Gastroesophageal sphincter (tissue), 4 donors: ENCODE measurements at places on chromosomes 1 and 21.

- peak within 1 kb of the TSS; percentile 63 for H3K4me3 ChIP-seq
- peak; percentile 78 for ATAC-seq
- H3K4me1 ChIP-seq: peaks cover 52% of the 10 kb centered on the region
- H3K36me3 ChIP-seq: no peaks in the 10 kb centered on the region
Measured at GRCh38 chr1:78619803-78620579, at the start of gene IFI44L. IFI44L (plus strand) TSS chr1:78620448; CDS start chr1:78627916, 7,468 bp downstream.

GRCh38 chr1:167554028-167554779 lies 642 bp upstream of the CREG1 start:
- peak overlapping the region; percentile 91 for H3K4me3 ChIP-seq
- ATAC-seq: no peak
- no peaks in the 10 kb centered on the region for H3K27me3 ChIP-seq
- peak overlapping the region; percentile 57 for H3K27ac ChIP-seq

DNA sequence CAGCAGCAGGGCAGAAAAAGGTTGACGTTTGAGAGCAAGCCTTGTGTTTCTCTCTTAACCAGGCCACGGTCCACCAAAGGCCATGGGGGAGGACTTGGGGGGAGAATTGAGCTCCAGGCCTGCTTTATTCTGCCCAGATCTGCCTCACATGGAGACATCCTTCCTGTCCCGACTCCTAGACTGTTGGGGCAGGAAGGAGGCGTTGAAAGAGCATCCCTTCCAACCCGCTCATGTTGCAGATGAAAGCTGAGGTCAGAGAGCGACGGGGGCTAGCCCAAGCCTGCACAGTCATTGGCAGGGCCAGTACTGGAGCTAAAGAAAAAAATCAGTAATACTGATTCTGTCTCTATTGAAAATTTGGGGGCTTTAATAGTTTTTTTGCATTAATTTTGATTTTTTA lies 46.6 kb downstream of the MYOM3 start:
- no peak overlapping the region for H3K4me3 ChIP-seq
- H3K36me3 ChIP-seq: no peaks in the 10 kb centered on the region
- no peak for ATAC-seq
- H3K27ac ChIP-seq: no peak overlapping the region
- no peaks in the 10 kb centered on the region for H3K27me3 ChIP-seq
- H3K4me1 ChIP-seq: no peaks in the 10 kb centered on the region

DNA sequence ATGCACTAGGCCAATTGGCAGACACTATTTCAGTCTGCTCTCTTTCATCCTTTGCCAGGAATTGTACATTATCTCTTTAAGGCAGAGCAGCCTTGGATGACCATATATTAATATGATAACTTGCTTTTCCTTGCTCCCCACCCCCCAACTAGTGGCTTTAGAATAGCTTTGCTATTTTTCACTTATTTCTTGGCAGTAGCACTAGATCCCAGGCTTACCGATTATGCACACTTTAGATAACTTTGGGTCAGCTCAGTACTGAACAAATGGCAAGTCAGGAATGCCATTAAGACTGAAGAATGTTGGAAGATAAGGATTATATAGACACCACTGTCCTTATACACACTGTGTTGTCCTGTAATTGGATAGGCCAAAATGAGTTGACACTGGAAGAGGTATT lies 146.4 kb downstream of the FGGY start:
- H3K4me1 ChIP-seq: peaks cover 17% of the 10 kb centered on the region
- H3K27me3 ChIP-seq: no peaks in the 10 kb centered on the region
- no peaks in the 10 kb centered on the region for H3K36me3 ChIP-seq

DNA sequence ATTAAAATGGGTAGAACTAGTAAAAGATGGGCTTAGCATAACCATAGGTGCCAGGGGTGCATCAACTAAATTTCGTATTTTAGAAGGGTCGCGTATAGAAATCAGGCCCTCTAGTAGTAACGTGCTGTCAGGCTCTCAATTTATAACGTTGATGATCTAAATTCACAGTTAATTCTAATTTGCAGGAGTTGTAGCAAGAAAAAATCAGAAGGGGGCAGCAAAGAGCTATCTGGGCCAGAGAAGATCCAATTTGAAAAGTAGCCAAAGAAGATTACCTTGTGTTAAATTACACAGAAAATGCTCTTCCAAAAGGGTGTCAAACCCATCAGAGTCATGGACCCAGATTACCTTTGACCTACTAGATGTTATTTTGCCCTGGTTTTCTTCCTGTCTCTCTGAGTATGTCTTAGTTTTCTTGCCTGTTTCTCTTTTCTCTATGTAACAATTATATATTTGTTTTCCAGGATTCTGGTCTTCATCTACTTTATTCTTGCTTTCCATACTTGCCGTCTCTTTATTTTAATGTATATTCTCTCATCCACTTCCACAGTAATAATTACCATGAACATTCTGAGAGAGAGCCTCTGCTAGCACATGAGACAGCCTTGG lies 1030.9 kb downstream of the AMY1C start:
- ATAC-seq: no peak
- H3K27me3 ChIP-seq: no peaks in the 10 kb centered on the region
- no peaks in the 10 kb centered on the region for H3K36me3 ChIP-seq
- no peak overlapping the region for H3K4me3 ChIP-seq
- no peak overlapping the region for H3K27ac ChIP-seq

DNA sequence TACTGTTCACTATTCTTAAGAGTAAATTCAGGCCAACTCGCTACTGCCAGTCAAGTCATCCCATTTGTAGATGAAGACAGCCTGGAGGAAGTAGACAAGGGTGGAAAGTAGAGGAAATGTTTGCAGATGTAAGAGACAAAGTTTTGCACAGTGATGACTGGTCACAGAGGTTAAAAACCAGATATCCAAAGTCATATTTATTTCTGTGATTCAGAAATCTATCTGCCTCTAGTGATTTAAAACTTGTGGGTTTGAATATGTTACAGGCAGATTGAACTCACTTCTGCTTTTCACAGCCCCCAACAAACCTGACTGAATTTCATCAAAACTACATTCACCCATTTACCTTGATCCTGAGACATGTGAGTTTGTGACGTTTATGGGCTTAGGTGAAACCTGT lies 484.7 kb upstream of the C1orf87 start:
- no peak overlapping the region for H3K4me3 ChIP-seq
- no peaks in the 10 kb centered on the region for H3K4me1 ChIP-seq
- no peaks in the 10 kb centered on the region for H3K36me3 ChIP-seq

GRCh38 chr1:11233208-11233607 lies 29.1 kb downstream of the MTOR start:
- no peak overlapping the region for H3K4me3 ChIP-seq
- ATAC-seq: no peak
- H3K4me1 ChIP-seq: no peaks in the 10 kb centered on the region

DNA sequence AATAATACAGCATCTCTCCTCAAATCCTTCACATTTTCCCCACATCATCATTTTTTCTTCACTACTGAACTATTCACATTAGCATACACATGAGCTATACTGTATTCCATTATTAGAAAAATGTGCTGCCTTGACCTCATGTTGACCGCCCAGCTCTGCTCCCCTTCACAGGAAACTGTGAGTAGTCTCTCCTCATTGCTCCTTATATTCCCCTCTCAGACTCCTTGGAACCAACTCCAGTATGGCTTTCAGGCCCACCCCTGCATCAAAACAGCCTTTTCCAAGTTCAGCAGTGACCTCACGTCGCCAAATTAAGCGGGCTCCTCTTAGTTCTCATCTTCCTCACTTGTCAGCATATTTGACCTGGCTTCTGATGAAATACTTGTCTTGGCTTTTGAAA lies 59.2 kb upstream of the SPAG17 start:
- H3K4me1 ChIP-seq: no peaks in the 10 kb centered on the region
- no peak overlapping the region for H3K27ac ChIP-seq
- H3K27me3 ChIP-seq: no peaks in the 10 kb centered on the region
- H3K36me3 ChIP-seq: no peaks in the 10 kb centered on the region

DNA sequence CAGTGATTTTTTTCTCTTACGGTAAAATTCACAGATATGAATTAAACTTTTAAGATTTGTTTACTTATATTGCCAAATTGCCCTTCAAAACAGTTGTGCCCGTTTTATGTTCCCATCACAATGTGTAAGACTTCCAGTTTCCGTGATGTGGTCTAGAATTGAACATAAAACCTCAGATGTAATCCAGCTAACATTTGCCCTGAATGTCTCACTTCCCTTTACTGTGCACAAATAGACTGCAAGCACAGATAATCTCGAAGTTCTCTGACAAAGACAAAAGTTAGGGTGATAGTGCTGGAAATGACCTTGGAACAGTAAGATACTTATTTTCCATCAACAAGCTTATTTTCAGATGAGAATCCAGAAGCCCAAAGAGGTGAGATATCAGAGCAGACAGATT lies 177.5 kb downstream of the ZZZ3 start:
- H3K36me3 ChIP-seq: no peaks in the 10 kb centered on the region
- H3K27me3 ChIP-seq: no peaks in the 10 kb centered on the region
- H3K4me1 ChIP-seq: no peaks in the 10 kb centered on the region
- no peak overlapping the region for H3K27ac ChIP-seq

GRCh38 chr1:31760471-31761470 lies 3.4 kb downstream of the ADGRB2 start:
- no peak overlapping the region for H3K27ac ChIP-seq
- H3K4me3 ChIP-seq: peak overlapping the region; percentile 61
- no peaks in the 10 kb centered on the region for H3K36me3 ChIP-seq
- ATAC-seq: peak; percentile 63
- H3K27me3 ChIP-seq: peaks cover 28% of the 10 kb centered on the region
- H3K4me1 ChIP-seq: peaks cover 49% of the 10 kb centered on the region

GRCh38 chr1:157158967-157159366 lies 20.8 kb upstream of the ETV3 start:
- H3K27me3 ChIP-seq: peaks cover 20% of the 10 kb centered on the region
- ATAC-seq: no peak
- no peaks in the 10 kb centered on the region for H3K36me3 ChIP-seq
- no peak overlapping the region for H3K27ac ChIP-seq
